ENCODE measurements at places on chromosomes 2 and 18.

- no peak for DNase-seq
These were observed 113.9 kb downstream of the MAP4K4 start for GRCh38 chr2:101811226-101812015.

- DNase-seq = no peak
These were observed 156.0 kb upstream of the TWIST2 start for GRCh38 chr2:238691596-238692491.

GRCh38 chr18:2799369-2799768 lies 47.4 kb upstream of the EMILIN2 start:
- DNase-seq = no peak

GRCh38 chr2:72579591-72580180 lies 246.1 kb downstream of the EXOC6B start:
- no peak for DNase-seq

DNA sequence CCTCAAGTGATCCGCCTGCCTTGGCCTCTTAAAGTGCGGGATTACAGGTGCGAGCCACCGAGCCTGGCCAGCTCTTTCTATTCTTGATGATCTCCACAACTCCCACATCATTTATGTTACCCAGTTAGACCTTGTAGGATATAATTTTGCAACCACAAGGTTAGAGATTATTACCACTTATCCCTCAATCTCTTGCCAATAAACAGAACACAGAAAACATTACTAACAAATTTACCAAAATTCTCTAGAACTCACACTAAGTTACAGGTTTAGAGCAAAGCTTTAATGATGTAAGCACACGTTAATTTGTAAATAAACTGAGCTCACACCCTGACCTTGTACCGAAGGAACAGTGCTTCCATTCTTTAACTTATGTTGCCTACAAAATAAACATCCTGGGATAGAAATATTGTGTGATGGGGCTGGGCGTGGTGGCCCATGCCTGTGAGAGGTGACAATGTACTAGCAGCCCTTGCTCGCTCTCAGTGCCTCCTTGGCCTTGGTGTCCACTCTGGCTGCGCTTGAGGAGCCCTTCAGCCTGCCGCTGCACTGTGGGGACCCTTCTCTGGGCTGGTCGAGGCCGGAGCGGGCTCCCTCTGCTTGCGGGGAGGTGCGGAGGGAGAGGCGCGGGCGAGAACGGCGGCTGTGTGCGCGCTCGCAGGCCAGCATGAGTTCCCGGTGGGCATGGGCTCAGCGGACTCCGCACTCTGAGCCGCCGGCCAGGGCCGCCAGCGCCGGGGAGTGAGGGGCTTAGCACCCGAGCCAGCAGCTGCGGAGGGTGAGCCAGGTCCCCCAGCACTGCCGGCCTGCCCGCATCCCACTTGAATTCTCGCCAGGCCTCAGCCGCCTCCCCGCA lies 42.1 kb upstream of the ITSN2 start:
- DNase-seq = no peak

GRCh38 chr2:74922592-74923227 lies 35.7 kb upstream of the POLE4 start:
- DNase-seq = no peak

- no peak for DNase-seq
These were observed 4.7 kb upstream of the KCNE4 start for GRCh38 chr2:223047260-223047761.

- DNase-seq = no peak
These were observed 602.2 kb downstream of the FBXO15 start for GRCh38 chr18:73545472-73545871.

DNA sequence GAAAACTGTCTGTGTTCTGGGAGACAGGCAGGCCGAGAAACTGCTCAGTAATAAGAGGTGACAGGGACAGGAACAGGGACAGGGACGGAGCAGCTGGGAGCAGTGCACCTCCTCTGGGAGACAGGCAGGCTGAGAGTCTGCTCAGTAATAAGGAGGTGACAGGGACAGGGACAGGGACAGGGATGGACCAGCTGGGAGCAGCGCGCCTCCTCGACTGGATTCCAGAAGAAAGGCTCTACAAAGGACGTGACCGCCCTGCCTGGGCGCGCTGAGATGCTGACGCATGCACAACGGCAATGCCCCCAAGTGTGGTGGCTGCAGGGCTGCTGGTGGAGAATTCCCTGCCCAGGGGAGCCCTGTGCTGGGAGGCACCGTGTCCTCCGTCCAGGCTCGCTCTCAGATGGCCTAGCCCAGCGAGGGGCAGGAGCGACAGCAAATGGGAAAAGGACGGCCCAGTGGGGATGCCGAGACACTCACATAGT lies 44.2 kb upstream of the PXDN start:
- DNase-seq = no peak

All from activated T-helper 1 cell treated with anti-CD3 and anti-CD28 coated beads, Interleukin-12 subunit alpha, Interleukin-12 subunit beta, Interleukin-2, Interleukin-4 antibody, amounts not matched to agents 30 ng/mL and 10 ng/mL and 1 ng/mL, durations not matched to agents 14 hours and 24 hours and 36 hours (primary cell).